ENCODE measurements at places on chromosomes 5 and 9.

DNA sequence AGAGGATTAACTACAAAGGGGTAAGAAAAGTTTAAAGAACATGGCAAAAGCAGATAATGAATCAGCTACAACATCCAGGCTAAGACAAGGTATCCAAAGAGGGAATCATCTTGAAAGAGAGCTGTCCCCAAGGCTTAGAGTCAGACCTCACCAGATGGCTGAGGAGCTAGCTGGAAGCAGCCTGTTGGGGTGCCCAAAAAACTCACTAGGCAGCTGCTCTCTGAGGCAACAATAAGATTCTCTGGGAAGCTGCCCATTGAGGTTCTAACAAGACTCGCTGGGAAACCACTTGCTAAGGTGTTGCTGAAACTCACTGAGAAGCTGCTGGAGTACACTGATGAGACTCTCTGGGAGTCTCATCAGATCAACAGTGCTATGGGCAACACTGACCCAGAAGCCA lies 185.2 kb downstream of the CETN3 start:
- DNase-seq, result no peak

GRCh38 chr5:157651623-157652376 lies 438 bp downstream of the SOX30 start:
- DNase-seq, result peak; percentile 69

DNA sequence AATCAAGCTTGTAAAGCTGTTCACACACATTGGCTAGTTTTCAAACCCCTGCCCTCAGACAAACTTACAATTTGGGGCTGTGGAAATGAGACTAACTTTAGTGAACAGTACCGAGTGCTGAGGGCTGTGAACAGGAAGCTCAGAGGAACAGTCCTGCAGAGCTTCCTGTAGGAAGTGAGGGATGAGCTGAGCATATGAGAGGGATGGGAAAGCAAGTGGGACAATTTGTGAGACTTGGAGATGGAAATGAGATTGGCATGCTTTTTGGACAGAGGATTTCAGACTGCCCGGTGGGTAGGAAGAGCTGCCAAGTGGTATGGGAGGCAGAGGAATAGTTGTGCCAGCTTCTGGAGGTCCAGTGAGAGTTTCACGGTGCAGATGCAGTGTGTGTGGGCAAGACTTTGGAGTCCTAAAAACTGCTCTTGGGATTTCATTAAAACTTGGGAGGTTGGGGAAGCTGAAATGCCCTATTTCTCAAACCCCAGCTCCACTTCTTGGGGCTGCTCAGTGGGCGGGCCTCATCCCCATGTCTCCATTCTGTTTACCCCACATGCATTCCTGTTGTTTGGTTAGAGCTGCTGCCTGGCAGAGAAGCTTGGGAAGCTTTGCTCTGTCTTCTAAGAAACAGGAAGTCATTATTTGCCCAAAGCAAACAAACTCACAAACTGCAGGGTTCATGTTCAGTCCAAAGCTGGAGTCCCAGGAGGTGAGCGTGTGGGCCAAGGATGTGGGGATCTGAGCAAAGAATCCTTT lies 267.5 kb downstream of the ZSWIM6 start:
- DNase-seq, result peak; percentile 32

GRCh38 chr5:112649882-112650281 lies 87.8 kb upstream of the APC start:
- DNase-seq, result no peak

DNA sequence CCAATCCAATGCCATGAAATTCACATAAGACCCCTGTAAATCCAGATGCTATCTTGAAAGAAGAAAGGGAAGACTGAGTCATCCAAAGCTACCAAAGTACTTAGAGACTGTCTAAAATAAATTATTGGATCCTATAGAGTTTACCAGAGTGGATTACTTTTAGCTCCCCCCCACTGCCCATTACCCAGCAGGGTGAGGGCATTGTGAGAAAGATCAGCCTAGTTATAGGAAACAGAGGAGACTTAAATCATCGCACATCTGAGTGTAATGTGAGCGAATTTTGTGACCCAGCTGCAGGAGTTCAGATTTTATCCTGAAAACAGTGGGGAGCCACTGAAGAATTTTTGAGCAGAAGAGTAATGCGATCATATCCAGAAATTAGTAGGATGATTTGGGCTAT lies 1.6 kb upstream of the ENHO start:
- DNase-seq, result no peak

All from fibroblast of skin of scalp (primary cell).